Pancreas (tissue), 10 donors: ENCODE measurements at places on chromosomes 1 and 21. TPM values are rescaled to one million over a fixed set of nuclear protein-coding genes. Genes with fewer than 3 reads are reported as not detected.

DNA sequence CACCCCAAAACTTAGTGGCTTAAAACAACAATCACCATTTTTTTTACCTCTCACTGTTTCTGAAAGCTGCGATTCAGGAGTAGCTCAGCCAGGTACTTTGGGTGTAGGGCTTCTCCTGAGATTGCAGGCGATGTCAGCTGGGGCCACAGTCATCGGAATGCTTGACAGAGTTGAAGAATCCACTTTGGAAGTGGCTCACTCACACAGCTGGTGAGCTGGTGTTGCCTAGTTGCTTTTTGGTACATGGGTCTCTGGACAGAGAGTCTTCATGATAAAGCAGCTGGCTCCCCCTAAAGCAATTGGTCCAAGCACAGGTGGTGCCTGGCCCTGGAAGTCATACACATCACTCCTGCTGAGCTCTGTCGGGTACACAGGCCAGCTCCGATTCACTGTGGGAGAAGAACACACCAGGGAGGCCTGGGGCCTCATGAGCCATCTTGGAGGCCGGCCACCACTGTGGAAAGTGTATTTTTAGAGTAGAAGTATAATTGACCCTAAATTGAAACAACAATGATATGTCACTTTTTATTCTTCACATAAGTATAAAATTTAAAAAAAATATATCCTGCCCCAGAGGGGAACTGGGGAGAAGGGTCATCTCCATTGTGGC is 75.2 kb upstream of the GALNT2 start:
- no peak for DNase-seq

The ASCL5 gene
- 0.72 TPM for polyA plus RNA-seq

The AIRE gene
- not detected for polyA plus RNA-seq

GRCh38 chr21:33122507-33122906 is 52.6 kb downstream of the OLIG1 start:
- DNase-seq: no peak

The AMY2A gene
- 1,297 TPM for polyA plus RNA-seq

GRCh38 chr1:79575424-79575823 is 568.9 kb upstream of the ADGRL4 start:
- no peak for DNase-seq

GRCh38 chr1:197841158-197841557 is 61.3 kb upstream of the C1orf53 start:
- no peak for DNase-seq

DNA sequence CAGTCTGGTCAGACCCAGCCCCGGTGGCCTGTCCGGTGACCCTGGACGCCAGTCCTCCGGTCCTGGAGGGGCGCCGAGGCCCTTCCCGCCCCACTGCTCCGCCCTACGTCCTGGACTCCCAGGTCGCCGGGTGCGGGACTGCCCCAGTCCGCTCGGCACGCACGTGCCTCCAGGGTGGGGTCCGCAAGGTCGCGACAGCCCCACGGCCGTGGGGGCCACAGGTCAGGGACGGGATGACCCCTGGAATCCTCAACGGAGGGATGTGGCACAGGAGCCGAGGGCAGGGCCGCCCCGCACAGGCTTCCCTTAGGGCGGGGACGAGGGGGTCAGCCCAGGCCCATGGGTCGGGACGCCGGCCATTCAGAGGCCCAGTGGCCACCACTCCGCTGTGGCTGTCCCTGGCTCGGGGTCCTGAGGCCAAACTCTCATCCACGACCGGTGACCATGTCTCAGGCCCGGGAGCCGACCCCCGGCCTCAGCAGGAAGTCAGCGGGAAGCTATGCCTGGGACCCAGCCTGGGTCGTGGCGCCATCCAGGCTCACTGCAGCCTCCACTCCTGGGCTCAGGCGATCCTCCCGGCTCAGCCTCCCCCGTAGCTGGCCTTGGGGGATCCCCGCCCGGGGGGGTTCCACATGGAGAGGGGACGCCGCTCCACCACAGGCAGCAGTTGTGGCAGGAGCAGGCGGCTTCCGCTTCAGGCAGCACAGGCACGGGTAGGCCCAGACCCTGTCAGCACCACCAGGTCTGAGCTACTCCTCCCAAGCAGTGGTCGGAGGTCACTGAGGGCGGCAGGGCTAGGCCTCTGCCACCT is 599 bp upstream of the TMEM240 start:
- DNase-seq: no peak

DNA sequence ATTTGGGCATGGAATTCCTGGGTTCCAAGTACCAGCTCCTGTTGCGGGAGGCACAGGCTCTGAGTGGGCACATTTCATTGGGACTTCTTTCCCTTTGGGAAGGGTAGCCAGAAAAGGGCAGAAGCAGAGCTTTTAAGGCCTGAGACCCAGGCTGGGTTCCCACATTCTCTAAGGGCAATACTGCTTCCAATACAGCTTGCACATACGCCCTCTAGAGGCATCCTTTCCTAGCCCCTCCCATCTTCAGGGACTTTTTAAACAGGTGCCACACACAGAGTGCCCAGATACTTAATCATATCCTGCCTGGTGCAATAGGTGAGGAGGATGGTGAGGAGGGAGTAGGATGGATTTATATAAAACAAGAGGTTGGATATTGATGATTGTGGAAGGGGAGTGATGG is 5.7 kb downstream of the GPR88 start:
- no peak for DNase-seq

- no peak for DNase-seq
Observed at GRCh38 chr1:89757532-89757931, 63.3 kb upstream of the LRRC8D start.

GRCh38 chr1:230265200-230266115 is 160.7 kb downstream of the PGBD5 start:
- DNase-seq: no peak

The PDPN gene
- 1.3 TPM for polyA plus RNA-seq

- no peak for DNase-seq
Observed at GRCh38 chr1:230771773-230772354, 24.7 kb downstream of the CAPN9 start.

GRCh38 chr1:31376375-31377134 is 3.7 kb upstream of the FABP3 start:
- no peak for DNase-seq

DNA sequence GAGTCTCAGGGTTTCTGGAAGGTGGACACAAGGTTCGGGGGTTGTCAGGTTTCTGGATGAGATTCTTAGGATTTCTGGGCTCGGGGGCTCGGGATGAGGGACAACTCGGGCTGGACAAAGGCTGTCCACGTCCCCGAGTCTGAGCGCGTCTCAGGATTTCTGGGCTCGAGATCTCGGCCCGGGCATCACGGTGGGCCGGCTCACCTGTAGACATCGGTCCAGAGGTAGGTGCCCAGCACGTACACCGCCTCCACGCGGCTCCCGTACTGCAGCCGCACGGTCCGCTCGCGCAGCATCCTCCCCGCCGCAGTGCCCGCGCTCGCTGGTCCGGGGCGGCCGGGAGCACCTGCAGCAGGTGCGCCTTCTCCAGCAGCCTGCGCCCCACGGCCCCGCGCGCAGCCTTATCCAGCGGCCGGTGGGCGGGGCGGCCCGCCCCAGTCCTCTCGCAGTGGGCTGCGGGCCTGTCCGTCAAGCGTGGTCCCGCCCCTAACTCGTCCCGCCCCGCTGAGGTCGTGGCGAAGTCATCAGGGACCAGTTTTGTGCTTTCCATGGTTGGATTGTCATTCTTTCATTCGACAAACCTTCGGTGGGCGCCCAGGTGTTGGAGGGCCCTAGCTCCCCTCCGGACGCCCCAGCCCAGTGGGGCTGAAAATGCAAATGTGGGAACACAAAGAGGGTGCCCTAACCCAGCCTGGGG is at the start of gene PADI2:
PADI2 (minus strand) TSS at position 376 of the 697 bp plus-strand sequence; CDS start at position 296, 80 bp downstream.
- DNase-seq: peak; percentile 77

GRCh38 chr1:12078938-12079861 is 16.1 kb downstream of the TNFRSF8 start:
- no peak for DNase-seq
